CD8-positive, alpha-beta T cell (primary cell): ENCODE measurements at places on chromosomes 7 and 10.

DNA sequence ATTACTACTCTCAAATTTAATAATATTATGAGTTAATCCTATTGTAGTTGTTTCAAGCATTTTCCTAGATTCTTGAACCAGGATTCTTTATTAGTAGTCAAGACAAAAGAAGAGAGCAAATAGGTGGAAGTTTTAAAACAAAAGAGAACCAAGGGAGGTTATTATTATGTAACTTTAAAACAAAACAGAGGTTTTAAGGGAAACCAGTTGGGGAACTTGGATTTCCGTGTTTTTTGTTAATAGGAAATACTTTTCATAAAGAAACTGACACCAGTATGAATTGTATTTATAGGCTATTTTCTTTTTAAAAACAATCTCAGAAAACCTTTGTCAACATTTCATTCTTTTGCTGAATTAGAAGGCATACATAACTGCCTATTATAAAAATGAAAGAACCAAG is 183.9 kb downstream of the WNT2 start:
- DNase-seq = no peak

DNA sequence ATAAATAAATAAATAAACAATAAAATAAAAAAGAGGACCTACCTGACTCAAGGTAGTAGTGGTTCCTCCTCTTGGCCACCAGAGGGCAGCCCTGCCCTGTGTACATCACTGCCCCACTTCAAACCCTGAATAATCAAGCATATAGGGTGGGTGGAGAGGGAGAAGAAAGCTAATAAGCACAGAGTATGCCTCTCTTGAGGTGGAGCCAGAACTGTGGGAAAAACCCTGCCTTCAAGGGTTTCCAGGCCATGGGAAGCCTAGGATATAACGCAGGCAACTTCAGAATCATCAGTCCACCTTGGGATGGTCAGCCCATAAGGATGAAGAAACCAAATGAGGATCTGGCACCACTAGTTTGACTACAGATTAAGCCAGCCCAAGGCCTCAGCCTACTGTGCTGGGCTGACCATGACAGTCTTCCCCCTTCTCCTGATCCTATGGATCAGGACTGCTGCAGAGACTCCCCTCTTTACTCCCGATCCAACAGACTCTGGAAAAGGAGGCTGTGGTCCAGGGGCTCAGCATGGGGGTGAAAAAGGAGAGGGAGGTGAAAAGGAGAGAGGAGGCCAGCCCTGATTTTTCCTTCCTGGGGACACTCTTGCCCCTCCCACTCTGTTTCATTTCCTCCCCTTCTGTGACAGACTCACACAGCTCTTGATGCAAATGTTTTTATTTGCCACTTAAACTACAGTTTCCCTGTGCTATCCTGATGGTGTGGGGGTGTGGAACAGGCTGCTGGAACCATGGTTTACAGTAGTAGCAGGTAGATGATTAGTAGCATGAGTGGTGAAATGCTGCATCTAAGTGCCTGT is 10.1 kb downstream of the AVPI1 start:
- peak; percentile 37 for DNase-seq

GRCh38 chr7:127782654-127783559 is 130.9 kb downstream of the SND1 start:
- no peak for DNase-seq

DNA sequence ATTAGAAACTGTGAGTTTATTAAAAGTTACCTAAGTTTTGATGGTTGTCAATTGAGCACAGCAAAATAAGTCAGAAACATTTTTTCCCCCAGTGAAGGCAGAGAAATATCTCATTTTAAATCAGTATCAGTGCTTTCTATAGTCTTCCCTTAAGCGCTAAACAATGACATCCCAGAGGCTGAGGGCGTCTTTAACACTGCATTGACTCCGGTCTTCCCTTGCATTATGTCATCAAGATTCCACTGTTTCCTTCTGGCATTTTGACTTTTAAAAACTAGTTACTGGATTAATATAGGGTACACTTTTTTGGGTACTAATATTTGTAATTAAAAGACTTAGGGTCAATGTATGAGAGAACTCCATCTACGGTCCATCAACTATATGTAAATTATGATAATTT is 3.9 kb downstream of the GLUD1 start:
- DNase-seq = no peak

DNA sequence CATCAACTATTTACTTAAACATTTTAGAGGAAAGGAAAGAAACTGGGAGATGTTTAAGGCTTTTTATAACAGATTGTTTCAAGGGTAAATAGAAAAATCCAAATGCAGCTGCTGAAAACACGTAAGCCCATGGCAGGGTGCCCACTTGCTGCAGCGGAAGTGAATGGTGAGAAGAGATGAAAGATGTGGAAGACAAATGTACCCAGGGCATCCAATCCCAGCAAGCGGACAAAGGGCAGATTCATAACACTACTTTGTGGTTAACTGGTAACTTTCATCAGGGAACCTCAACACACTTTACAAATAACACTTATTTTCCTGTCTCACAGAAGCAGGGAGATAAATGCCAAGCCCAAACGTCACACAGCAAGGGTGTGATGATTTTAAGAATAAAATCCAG is 358.4 kb downstream of the KCNMA1 start:
- DNase-seq = peak; percentile 64

GRCh38 chr10:123494301-123494808 is 171.8 kb upstream of the GPR26 start:
- no peak for DNase-seq

DNA sequence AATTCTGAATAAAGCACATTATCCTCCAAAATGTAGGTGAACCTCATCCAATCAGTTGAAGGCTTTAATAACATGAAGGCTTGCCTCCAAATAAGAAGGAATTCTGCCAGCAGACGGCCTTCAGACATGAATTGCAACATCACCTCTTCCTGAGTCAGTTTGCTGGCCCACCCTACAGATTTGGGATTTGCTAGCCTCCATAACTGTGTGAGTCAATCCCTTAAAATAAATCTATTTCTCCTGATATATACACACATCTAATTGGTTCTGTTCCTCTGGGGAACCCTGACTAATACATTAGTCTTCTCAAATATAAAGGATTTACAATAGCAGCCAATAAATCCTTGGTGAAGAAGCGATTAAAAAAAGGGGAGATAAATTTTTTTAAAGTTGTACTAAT is 34.8 kb upstream of the OSBPL3 start:
- no peak for DNase-seq

DNA sequence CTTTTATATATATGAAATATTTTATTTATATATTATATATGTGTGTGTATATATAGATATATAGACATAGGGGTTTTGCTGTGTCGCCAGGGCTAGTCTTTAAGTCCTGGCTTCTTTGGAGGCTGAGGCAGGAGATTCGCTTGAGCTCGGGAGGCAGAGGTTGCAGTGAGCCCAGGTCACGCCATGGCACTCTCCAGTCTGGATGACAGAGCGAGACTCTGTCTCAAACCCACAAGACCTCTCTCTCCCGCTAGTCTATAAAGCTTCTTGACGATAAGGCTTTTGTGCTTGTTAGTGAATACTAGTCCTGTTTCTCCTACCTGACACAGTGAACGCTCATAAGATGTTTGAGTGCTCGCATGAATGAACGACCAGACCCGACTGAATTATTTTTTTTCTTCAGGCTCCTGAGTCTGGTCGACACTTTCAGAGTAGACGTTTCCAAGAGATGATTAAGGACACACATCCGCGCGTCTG is 577 bp upstream of the DDX21 start:
- DNase-seq = no peak

DNA sequence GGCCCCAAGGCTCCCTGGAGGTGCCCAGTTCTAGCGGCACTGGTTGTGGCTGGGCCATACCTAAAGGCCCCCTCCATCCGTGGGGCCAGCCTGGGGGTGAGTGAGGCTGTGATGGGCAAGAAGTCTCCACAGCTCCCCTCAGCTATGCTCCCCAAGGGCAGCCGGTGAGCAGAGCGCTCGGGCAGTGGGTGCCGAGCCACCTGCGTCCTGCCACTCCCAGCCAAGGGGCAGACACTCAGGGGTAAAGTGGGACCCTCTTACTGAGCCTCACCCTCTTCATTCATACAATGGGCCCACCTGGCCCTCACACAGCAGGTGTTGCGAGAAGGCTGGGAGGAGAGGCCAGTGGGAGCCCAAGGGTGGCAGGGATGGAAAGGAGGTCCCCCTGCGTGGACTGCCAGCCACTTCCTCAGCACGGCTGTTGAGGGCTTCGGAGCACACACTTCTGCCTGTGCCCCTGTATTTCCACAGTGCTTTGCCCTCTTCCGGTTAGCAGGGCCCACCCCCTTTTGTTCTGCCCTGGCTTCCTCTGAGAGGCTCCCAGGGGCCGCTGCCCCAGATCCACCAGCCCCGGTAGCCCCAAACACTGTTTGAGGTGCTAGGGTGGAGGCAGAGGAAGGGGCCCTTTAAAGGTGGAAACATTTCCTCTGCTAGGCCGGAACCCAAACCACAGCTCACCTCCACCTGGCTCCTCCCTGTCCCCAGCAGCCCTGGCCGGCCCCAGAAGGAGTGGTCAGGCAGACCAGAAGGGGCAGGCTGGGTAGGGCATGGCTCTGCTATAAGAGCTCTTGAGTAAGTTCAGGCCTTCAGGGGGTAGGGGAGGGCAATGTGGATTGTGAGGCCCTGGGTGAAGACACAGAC is 16.4 kb upstream of the C10orf105 start:
- peak; percentile 71 for DNase-seq

GRCh38 chr10:60643874-60644273 is 134.4 kb upstream of the CDK1 start:
- DNase-seq = no peak

GRCh38 chr7:47432671-47433563 is 149.0 kb downstream of the TNS3 start:
- no peak for DNase-seq

- DNase-seq = no peak
Observed at GRCh38 chr7:50779427-50779826, 3.3 kb downstream of the GRB10 start.

DNA sequence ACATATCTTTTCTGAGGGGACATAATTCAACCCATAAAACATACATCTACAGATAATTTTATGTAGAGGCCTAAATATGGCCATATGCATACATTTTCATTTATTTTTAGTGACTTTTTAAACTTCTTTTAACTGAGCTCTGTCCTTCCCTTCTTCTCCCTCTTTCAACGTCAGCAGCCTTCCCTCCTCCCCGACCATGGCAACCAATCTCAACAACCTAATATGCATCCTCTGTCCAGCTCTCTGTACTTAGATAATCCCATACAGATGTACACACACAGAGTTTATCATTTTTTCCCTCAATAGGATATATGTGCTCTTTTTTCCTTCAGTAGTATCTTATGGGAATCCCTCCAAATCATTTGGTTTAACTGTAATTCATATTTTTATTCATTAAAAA is 94.3 kb downstream of the CCDC71L start:
- DNase-seq = no peak

DNA sequence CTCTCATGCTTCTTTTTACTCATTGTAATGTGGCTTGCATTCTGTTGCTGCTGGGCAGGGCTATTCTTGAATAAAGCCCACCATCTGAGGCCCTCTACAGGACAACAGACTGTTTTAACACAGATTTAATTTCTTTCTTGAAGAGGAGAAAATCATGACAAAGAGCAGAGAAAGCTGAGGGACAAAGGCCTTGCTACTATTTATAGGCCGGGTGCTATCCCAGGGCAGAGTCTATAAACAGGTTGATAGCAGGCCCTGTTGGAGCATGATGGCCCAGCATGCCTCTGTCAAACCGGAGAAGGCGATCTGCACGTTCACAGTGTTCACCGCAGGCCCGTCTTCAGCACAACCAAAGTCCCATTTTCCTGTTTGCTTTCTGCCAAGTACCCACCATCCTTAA is 3.0 kb downstream of the VIPR2 start:
- DNase-seq = no peak

GRCh38 chr10:5971315-5971832 is 6.0 kb downstream of the IL15RA start:
- DNase-seq = no peak

DNA sequence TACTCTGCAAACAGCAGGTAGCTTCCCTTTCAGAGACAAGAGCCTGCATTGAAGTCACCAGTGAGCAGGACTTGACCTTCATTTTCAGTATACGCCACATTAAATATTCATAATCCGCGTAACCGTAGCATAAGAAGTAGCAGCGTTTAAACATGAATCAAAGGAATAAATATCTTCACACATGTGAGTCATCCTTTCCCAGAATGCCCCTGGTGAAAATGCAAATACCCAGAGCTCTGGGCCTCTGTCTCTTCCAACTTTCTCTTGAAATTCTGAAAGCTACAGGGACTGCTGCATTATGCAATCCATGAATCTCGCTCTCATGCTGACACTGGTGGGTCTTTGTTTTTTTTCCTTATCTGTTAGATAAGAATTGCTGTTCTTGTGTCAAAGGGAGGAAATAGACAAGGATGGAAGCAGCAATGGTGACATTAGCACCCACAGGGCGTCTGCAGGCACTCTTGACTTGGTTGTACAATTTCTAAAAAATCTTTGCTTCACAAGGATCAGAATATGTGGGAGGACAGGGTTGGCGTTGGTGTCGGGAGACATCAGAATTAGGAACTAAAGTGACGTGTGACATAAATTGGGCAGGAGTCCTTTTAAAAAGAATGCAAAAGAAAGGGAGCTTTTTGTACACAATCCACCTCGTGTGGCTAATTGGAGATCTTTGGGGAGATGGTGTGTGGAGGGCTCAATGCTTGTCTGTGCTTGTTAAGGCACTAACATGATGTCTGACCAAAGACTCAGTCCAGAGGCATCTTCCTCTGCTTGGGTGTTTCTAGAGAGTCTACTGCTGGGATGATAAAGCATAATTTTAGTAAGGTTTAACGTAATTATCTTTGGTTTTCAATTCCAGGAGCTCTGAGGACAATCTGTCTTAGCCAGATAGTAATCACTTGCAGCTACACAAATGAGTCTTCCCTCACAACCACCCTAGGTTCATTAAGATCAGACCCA is 390.3 kb downstream of the KCNMA1 start:
- no peak for DNase-seq

DNA sequence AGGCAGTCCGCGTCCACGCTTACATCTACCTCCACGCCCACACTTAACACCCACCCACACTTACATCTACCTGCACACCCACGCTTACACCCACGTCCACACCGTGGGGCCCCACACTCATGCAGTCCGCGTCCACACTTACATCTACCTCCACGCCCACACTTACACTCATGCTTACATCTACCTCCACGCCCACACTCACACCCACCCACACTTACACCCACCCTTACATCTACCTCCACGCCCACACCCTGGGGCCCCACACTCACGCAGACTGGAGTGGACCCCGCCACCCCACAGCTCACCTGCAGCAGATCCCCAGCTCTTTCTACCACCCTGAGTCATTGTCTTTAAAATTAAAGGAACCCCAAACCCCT is 32.4 kb upstream of the PWWP2B start:
- no peak for DNase-seq

DNA sequence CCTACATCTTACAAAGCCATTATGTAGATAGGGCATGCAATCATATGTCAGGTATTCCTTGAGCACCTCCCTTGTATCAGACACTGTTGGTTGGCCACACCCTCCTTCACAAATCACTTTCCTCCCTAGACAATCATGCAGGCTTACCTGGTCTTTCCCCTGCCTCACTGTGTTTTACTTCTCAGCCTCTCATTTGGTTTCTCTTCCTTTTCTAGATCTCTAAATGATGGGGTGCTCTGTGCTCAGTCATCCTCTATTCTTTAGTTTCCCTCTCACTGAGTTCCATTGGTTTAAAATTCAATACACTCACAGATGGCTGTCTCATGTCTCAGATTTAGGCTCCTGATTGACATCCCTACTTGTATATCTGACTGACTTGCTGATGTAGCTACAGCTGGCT is 31.4 kb downstream of the ANK3 start:
- no peak for DNase-seq
